Islet precursor cell (in vitro differentiated cells): ENCODE measurements at places on chromosomes 11 and 22.

GRCh38 chr11:80155412-80156017 is 714.7 kb upstream of the TENM4 start:
- no peak for DNase-seq

DNA sequence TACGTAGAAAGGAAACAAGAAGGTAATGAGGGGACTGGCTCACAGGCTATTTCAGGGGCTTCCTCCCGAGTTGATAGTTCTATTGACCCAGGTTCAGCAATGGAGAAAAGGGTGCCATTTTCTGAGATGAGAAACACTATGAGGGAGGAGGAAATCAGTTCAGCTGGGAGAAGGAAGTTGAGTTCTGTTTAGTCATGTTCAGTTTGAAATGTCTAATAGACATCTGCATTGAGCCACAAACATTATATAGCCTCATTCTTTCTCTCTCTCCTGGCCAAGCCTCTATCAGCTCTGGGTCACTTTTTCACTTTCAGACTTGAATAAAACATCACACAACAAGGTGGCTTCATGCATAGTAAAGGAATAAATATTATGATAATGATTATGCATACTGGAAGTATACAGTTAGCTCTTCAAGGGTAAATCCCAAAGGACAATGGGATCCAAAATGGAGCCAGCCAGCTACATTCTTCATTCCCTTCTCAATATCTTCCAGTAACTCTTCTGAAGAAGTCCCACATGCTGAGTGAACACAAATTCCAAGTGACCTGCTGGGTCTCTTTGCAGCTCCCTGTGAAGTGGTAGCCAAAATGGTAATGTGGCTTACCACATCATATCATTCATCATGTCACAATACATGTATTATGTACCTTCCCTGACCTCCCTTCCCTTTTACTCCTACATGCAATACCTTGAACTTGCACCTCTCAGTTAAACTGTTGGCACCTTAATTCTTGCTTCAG is 80.9 kb upstream of the CD44 start:
- DNase-seq = no peak

- DNase-seq = no peak
Observed at GRCh38 chr22:45336971-45337431, 27.3 kb downstream of the FAM118A start.

DNA sequence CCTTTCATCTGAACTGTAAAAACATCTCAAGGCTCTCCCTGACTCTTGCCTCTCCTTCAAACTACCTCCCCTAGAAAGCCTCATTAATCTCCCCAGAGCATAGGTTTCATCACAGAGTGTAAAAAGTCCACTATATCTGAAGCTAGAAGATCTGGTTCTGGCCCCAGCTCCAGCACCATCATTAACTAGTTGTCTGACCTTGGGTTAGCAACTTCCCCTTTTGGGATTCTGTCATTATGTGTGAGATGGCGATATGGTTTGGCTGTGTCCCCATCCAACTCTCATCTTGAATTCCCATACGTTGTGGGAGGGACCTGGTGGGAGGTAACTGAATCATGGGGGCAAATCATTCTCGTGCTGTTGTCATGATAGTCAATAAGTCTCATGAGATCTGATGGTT is 97.3 kb downstream of the KCNC1 start:
- DNase-seq = no peak

- DNase-seq = no peak
Observed at GRCh38 chr11:32706985-32707741, 87.3 kb downstream of the CCDC73 start.

DNA sequence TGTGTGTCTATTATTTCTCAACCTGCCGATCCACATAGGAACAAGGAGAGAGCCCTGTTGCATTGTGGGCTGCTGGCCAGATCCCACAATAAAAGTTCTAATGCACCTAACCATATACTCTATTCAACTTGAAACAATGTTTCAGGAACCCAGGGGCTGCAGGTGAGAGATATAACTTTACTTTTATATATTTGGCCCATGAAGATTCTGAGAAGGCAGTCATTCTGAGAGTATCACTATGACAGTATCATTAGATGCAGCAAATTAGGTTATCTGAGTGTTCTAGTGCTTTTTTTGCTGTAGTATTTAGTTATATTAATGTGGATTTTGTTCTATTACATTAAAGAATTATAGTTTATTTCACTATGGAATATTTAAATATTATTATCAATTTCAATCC is 655.1 kb upstream of the ARHGAP42 start:
- DNase-seq = no peak

- no peak for DNase-seq
Observed at GRCh38 chr22:43862074-43862881, at the start of gene SULT4A1. Gene SULT4A1, minus strand, starts transcription at chr22:43862513. Its CDS starts 131 bp downstream, at chr22:43862382.

GRCh38 chr22:36325154-36326031 is 62.4 kb downstream of the MYH9 start:
- no peak for DNase-seq

DNA sequence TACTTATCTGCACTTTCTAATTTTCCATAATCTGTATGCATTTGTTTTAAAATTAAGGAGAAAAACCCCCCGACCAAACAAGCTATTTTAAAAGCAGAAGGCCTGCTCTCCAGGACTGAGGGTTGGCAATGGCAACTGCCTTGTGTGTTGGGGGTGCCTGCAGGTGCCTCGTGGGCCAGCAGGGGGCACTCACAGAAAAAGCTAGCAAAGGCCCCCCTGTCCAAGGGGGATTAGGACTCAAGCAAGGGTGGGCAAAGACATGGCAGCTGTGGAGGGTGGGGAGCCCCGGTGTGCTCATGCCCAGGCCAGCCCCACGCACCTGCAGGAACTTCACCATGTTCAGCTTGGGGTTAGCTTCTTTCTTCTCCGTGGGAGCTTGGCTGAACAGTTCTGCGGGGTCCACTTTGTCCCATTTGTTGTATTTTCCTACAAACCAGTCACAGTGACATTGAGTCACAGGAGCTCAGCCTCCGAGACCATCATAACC is 10.3 kb downstream of the TOP3B start:
- no peak for DNase-seq

DNA sequence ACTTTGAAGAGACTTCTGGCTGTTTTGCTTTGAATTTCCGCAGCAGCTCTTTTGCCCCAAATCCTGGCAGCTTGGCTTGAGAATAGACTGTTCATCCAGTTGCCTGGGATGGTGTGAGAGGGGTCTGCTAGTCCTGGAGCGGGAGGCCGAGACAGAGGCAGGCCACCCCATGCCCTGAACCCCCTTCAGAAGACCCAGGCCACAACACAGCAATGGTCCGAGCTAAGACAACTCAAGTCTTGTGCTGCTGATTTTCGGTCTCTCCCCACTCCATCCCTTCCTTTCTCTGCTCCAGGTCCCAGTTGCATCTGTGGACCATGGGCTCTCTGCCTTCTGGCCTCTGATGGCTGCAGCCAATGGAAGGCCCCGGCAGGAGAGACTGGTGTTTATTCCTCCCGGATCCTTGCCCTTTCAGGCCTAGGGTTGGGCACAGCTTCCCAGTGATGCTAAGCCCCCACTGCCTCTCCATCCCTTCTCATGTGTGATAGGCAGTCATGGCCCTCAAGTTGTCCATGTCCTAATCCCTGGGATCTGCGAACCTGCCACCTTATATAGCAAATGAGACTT is 31.9 kb upstream of the TP53I11 start:
- DNase-seq = no peak

DNA sequence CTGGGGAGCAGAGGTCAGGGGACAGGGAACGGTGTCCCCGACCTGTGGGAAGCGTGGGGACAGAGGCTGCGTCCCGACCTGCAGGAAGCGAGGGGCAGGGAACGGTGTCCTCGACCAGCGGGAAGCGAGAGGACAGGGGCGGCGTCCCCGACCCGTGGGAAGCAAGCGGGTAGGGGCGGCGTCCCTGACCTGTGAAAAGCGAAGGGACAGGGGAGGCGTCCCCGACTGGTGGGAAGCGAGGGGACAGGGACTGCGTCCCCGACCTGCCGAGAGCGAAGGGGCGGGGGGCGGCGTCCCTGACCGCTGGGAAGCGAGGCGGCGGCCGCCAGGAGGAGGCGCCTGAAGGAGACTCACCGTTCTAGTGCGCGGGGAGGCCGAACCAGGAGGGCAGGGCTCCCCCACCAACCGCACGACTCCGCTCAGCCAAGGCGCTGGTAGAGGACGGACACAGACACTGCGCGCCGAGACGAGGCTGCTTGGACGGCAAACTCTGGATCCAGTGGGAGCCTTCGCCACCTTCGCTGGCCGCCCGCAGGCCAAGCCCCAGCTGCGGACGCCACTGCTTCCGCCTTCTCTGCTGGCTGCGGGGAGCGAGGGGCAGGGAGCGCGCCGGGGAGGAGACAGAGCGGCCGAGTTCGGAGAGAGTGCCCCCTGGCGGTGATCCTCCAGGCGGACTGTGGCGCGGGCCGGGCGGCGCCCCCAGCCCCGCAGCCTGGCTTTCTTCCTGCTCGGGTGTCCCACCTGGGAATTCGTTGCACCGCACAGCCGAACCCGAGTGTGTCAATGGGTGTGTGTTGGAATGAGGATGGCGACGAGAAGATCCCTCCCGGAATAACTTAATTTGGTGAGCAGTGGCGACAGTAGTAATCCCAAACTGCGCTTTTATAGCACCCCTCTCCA is at the start of gene TRAF6:
TSS of gene TRAF6 (minus strand) at position 579 of the 900 bp plus-strand sequence. CDS start 8,757 bp downstream, outside the sequence.
- DNase-seq = peak; percentile 92

GRCh38 chr11:78841456-78842060 is 266.9 kb upstream of the NARS2 start:
- no peak for DNase-seq

GRCh38 chr11:73386016-73386415 is 9.8 kb downstream of the RELT start:
- no peak for DNase-seq

- DNase-seq = peak; percentile 82
Observed at GRCh38 chr11:2298795-2299761, 2.6 kb downstream of the C11orf21 start.

DNA sequence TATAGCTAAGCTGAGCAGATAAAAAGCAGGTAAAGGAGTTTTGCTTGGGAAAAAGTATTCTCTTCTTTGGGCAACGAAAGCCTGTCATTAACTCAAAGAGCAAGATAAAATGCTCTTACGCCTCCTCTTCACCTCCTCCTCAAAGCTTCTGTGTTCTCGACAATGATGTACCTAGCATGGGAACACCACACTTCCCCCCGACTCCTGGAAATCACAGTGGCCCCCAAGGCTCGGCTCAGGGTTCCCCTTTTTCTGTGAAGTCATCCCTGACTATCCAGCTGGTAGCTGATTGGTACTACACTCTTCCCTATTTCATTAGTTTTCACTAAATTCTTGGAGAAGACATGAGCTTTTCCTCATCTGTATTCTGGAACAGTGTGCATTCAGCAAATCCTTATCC is 336.1 kb downstream of the LARGE1 start:
- DNase-seq = peak; percentile 7

DNA sequence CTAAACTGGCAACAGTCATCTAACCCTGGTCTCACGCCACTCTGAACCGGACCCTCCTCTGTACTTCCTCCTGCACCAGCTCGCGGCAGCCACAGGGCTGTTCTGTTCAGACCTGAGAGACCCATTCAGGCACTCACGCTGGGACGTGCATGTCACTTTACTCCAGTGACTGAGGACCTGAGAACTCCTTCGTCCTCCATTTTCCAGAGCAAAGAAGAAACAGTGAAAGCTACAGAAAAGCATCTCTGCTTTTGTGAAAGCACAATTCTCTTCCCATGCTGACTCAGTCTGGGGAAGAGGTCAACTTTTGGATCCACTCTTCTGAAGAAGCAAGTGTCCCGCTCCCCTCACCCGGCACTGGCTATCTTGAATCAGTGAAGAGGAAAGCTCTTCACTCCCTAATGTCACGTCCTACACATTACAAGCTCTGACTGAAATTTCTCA is 24.5 kb downstream of the PISD start:
- DNase-seq = peak; percentile 51
